Dermis microvascular lymphatic vessel endothelial cell (primary cell): ENCODE measurements at places on chromosomes 3 and 15. TPM values are rescaled to one million over a fixed set of nuclear protein-coding genes. Genes with fewer than 3 reads are reported as not detected.

DNA sequence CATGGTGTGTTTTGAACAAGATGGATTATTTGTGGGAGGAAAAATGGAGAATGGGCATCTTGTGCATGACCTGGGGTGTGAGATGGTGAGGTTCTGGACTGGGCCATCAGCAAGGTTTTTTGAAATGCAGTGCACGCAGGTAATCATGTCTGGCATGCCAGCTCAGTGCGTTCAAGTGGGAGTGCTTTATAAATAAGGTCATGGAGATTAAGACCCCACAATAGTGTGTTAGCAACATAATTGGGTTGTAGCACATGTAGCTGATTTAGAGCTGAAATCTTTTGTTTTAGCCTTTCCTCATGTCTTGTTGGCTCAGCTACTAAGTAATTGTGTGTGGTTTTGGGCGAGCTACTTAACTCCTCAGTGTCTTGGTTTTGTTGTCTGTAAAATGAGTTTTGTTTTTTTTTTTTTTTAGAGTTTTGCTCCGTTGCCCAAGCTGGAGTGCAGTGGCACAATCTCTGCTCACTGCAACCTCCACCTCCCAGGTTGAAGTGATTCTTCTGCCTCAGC, 3.9 kb upstream of the CACNA1D start:
- no peak for DNase-seq

GRCh38 chr3:17942856-17943255, 200.4 kb upstream of the TBC1D5 start:
- DNase-seq: no peak

GRCh38 chr3:114635878-114636277, 342.1 kb downstream of the TIGIT start:
- no peak for DNase-seq

- no peak for DNase-seq
Measured at GRCh38 chr3:81765400-81765799, 4.0 kb upstream of the GBE1 start.

DNA sequence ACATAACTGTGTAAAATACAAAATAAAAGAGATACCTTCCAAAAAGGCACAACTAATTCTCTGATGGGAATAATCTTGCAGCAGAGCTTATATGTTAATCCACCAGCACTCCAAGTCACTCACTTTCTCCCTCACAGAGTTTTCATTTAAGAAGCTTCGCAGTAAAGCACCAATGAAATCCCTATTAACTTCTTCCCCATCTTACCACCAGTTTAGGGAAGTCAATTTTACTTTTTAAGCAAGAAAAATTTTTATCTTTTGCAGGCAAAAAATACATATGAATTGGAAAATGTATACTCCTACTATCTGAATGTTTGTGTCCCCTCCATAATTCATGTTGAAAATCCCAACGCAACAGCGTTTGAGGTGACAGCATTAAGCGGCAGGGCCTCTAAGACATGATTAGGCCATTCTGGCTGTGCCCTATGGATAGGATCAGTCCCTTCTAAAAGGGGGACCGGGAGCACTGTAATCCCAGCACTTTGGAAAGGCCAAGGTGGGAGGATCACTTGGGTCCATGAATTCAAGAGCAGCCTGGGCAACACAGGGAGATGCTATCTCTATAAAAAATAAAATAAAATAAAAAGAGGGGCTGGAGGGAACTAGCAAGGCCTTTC, 435.8 kb downstream of the SHQ1 start:
- no peak for DNase-seq

GRCh38 chr3:63952248-63952594, 40.0 kb upstream of the SCAANT1 start:
- DNase-seq: no peak

- DNase-seq: no peak
Measured at GRCh38 chr3:156727519-156728205, 53.3 kb downstream of the TIPARP start.

DNA sequence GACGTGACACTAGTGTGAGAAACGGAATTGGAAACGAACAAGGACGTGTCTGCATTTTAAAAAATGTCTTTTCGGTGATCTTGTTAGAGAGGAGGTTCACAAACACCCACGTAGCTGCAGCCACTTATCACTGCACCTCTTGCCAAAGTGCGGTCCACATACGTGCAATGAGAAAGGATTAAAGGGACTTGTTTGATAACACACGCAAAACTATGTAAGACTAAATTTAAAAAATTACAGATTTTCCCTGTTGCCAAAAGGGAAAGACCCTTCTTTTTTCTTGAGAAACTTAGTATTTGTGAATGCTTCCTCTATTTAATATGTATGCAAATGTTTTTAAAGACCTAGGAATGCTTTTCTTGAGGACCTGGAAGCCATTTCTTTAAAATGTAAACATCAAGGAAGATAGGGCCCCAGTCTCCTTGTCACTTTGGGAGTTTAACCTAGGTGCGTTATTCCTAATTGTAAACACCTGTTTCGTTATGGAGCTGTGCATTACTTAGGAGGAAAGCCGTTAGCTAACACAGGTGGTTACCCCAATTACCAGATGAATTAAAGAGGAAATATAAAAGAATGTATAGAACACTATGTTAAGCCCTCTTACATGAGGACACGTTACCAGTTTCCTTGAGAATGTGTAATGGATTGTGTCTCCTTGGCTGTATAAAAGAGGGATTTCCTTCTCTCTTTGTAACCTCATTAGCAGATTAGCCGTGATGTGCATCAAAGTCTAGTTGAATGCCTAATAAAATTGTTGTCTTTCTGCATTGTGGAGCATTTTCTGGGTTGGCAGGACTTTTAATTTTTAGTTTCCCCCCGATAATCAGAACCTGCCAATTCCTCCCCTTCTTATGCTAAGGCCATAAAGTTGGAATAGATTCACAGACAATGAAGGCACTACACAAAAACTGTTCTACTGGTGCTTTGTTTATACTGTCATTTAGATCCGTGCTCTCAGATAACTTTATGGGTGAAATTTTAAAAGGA, 1.0 kb downstream of the LEKR1 start:
- no peak for DNase-seq

DNA sequence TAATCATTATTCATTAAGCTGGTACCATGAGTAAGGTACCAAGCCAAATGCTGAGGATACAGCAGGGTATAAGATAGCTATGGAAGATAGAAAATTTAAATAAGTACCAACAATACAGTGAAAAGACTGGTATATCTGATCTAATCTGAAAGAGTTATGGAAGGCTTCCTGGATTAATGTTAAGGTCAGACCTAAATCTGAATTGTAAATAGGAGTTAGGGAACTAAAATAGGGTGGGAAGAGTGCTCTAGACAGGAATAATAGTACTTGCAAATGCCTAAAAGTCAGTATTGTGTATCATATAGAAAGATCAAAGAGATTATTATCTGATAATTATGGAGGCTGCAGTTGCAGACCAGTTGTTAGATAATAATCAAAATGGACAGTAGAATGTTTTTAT, 2.6 kb upstream of the ACKR4 start:
- no peak for DNase-seq

DNA sequence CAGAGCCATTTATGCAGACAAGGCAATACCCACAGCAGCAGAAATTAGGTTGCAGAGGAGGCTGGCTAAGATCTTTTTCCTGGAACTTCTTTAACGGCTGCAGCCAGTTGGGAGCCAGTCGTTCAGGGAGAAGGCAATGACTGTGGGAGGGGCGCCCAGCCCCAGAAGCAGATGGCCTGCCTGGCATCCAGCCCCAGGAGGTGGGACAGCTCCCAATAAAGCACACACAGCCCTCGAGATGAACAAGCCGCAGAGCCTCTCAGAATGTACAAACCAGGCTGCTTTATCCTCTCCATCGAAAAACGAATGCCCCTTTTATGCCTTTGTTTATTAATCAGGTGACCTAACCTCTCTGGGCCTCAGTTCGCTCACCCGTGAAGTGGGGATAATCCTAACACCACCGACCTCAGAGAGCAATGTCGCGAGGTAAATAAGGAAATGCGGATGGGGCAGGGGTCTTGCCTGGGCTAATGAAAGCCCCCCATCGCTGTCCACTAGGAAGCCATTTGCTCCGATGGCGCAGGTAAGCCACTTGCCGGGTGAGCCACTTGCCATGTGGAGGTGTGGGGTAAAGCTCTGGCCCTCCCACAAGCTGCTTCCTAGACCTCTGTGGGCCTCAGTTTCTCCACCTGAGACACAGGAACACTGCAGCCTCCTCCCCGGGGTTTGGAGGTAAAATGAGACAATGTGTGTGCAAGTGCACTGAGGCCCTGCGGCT, 35.8 kb downstream of the MGLL start:
- DNase-seq: no peak

DNA sequence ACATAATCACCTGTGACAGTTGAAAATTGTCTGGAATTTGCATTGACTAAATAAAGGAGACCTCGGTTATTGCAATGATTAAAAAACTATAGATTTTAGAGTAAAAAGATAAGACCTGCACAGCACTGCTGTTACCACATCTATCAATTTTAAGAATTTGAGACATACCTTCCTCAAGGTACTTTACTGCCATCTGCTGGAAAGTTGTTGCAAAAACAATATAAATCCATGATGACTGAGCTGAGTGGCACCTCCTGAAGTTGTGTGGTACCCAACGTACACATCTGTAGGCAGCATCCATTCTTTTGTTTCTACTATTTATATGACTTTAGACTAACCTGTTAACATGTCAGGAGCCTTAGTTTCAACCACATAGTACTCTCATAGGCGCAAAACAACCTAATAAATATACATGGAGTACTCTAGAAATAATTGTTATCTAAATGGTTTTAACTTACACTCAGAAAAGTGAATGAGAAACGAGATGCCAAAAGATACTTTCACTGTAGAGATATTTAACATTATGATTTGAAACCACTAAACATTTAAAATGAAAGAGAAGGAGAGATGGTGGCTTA, 106.7 kb downstream of the GHSR start:
- DNase-seq: peak; percentile 65

- no peak for DNase-seq
Measured at GRCh38 chr15:49229922-49230321, 59.9 kb downstream of the GALK2 start.

DNA sequence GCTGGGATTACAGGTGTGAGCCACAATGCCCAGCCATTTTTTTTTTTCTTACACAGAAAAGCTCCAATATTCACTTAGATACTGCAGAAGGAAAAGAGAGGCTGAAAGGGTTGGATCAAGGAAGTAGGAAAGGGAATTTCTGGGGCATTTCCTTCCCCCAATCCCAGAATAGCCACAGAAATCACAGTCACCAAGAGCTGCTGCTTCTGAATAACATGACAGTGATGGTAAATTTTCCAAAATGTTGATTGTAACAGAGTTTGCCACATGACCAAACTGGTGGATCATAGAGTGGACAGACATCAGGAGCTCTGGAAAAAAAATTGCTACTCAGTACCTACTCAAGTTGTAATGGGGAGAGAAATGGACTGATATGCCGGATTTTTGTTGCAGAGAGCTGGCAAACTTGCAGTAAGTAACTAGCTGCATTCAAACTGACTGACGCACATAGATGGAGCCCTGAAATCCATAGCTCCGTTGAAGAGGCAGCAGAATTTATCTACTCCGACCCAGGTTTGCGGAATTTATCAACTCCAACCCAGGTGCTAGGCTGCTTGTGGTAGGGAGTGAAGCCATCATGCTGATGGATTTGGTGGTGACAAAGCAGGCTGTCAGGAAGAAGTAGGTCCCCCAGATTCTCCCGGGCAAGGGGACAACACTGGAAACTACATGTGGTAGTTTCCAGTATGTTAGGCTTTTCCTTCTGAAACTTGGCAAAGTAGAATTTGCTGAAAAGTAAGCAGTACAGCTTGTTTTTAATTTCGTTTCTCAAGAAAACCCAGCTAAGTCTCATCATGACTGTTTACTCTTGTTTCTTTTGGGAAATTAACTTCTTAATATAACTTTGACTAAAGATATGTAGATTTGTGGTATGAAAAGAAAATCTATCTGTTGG, 10.5 kb upstream of the ADPGK start:
- DNase-seq: no peak

GRCh38 chr15:80645494-80646065, 49.5 kb upstream of the ABHD17C start:
- DNase-seq: no peak

DNA sequence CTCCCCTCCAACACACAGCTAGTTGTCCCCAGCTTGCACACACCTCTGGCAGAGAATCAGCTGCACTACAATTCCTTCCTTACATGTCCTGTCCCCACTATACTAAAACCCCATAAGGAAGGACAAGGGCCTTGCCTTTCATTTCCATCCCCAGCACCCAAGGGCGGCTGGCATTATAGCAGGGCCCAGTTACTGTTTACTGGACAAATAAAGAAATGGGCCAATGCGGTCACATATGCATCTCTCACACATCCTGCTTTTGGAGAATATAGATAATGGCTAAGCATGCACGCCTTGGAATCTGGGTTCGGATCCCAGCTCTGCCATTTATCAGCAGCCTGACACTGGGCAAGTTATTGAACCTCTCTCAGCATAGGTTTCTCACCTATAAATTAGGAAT, 99.1 kb downstream of the DAPK2 start:
- no peak for DNase-seq

GRCh38 chr3:53190659-53191058, 29.6 kb downstream of the PRKCD start:
- DNase-seq: no peak

- DNase-seq: no peak
Measured at GRCh38 chr15:65033659-65034269, 4.3 kb upstream of the MTFMT start.

DNA sequence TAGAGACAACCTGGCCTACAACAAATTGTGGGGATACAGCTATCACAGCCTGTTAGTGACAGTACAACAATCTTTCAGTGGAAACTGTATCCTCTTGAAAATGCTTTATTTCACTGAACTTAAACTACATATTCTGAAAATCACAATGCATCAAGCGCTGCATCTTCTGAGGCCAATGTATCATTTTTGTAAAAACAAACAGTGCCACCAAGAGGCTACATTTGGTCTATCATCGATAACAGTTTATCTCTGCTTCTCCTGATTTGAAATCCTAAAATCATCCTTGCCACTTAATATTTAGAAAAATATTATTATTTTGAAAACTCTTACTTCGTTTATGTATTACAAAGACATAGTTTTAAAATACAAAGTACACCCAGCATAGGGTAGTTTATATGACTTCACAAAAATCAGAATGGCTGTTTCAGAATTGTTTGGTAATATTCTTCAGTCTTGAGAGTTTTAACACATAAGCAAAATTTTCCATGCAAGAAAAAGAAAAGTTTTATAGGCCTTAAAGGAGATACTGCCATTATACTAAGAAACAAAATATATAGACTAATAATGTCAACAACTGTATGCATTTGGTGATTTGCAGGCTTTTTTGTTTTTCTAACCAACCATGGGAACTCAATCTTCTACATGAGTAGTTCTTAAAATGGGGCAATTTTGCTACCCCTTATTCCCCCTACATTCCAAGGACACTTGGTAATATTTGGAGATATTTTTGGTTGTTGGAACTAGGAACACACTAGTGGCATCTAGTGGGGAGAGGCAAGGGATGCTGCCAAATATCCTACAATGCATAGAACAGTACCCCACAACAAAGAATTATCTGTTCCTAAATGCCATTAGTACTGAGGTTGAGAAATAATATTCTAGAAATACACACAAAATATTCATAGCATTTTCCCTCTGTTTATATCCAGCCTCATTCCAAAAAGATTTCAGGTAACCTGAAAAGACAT, 42.3 kb downstream of the WDR72 start:
- peak; percentile 13 for DNase-seq

The OR5K2 gene
- not detected in 2 replicates for total RNA-seq

The P2RY1 gene
- 0.38 and 0.51 TPM in 2 replicates for total RNA-seq

The LTK gene
- total RNA-seq: under 0.01 TPM in 1 of 2 replicates, not detected in the other

The PCSK6 gene
- 31.8 and 42.7 TPM in 2 replicates for total RNA-seq

The SCAPER gene
- 5.3 and 7.7 TPM in 2 replicates for total RNA-seq
